ENCODE measurements at places on chromosomes 1 and 21. TPM values are rescaled to one million over a fixed set of nuclear protein-coding genes. Genes with fewer than 3 reads are reported as not detected.

The KRTAP20-4 gene
- total RNA-seq: not detected

The NEGR1 gene
- total RNA-seq: 0.31 TPM

The VHLL gene
- total RNA-seq: not detected

The COL18A1 gene
- total RNA-seq: 8.6 TPM

The ITPKB gene
- total RNA-seq: 235 TPM

The SH2D1B gene
- total RNA-seq: 14.0 TPM

The CR2 gene
- 1.4 TPM for total RNA-seq

The LDLRAD2 gene
- total RNA-seq: not detected

The SLC6A17 gene
- 0.63 TPM for total RNA-seq

The ANGPTL7 gene
- total RNA-seq: not detected

The VWA5B1 gene
- not detected for total RNA-seq

The CRP gene
- total RNA-seq: 0.42 TPM

The BGLAP gene
- total RNA-seq: 0.31 TPM

The EDN2 gene
- total RNA-seq: not detected

The SASS6 gene
- total RNA-seq: 1.8 TPM

The EPS8L3 gene
- not detected for total RNA-seq

The CLCA4 gene
- total RNA-seq: not detected

The CCDC185 gene
- not detected for total RNA-seq

The PHLDA3 gene
- 0.31 TPM for total RNA-seq

The ADCY10 gene
- total RNA-seq: not detected

The FUBP1 gene
- 274 TPM for total RNA-seq

The TNFSF18 gene
- total RNA-seq: 0.10 TPM

The CD101 gene
- total RNA-seq: 11.4 TPM

The TLCD4 gene
- total RNA-seq: 0.21 TPM

The C1orf216 gene
- 1.8 TPM for total RNA-seq

The ITLN2 gene
- total RNA-seq: not detected

The CD52 gene
- total RNA-seq: 428 TPM

The RGS8 gene
- not detected for total RNA-seq

The SPATA17 gene
- total RNA-seq: under 0.01 TPM

The RGS4 gene
- not detected for total RNA-seq

The LEFTY1 gene
- total RNA-seq: 0.84 TPM

The GJA4 gene
- total RNA-seq: 0.10 TPM

The AZIN2 gene
- total RNA-seq: 1.6 TPM

The S1PR1 gene
- total RNA-seq: 247 TPM

The OR2L8 gene
- total RNA-seq: 0.31 TPM

The UBL4B gene
- not detected for total RNA-seq

The HES2 gene
- not detected for total RNA-seq

The LYPLA2 gene
- total RNA-seq: 14.7 TPM

The LHX8 gene
- total RNA-seq: not detected

The FBLIM1 gene
- not detected for total RNA-seq

The SLC35F3 gene
- total RNA-seq: not detected

The NPR1 gene
- not detected for total RNA-seq

The CASZ1 gene
- total RNA-seq: 18.8 TPM

The LGR6 gene
- 1.3 TPM for total RNA-seq

The CLDN17 gene
- not detected for total RNA-seq

The HPCA gene
- not detected for total RNA-seq

The LCE2D gene
- not detected for total RNA-seq

The PTPRC gene
- total RNA-seq: 1,024 TPM

The KCNE2 gene
- total RNA-seq: not detected

The PTGS2 gene
- 446 TPM for total RNA-seq

The OR2T35 gene
- total RNA-seq: 0.42 TPM

The IL6R gene
- total RNA-seq: 29.2 TPM

The PROK1 gene
- total RNA-seq: not detected

The HRNR gene
- under 0.01 TPM for total RNA-seq

The CIART gene
- total RNA-seq: 1.2 TPM

The FMO4 gene
- 1.6 TPM for total RNA-seq

Data from mononuclear cell (primary cell).